Fibroblast of gingiva (primary cell): ENCODE measurements at places on chromosomes 12 and 14.

DNA sequence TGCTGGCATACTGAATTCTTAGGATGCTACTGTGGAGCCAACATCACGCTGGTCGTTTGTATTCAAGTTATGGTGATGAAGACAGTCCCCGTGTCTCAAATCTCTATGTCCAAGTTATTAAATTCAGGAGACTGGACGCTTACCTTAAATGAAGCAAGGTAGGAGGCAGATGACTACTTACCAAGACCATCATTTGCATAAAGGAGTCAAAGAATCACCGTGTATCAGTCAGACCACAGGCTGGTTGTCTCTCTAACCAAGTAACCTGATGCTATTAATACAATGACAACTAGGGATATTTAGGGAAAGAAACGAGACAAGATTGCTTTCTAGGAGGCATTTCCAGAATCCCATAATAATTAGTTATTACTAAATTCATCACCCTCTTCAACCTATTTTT, 78.1 kb upstream of the FRMD6 start:
- DNase-seq: no peak

DNA sequence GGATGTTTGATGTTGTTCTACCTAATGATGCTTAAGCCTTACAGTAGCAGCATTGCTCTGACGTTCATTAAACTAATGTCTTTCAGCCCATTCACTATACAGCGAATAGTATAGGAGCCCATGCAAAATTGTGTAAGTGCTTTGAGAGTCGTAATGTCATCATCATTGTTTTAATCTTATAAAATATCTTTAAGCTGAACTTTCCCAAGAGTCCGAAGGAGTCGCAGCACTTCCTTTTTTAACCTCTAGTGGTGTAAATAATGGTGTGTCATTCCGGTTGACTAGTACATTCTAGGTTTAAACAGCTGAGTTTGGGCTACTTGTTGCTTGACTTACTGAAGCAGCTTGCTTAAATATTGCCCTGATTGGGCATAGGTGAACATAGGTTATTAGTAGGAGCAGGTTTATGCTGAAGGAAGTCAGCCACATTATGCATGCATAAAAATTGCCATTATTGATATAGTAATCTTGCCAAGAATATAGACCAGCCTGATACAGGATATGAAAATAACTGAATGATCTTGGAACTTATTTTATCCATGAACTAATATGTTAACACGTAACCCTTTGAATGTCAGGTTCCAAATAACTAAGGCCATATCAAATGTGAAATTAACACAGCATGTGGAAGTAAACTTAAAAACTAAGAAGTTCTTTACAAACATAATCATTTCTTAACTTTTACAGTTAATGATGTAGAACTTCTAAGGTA, 2.6 kb downstream of the WNK1 start:
- DNase-seq: peak; percentile 57

GRCh38 chr12:50984586-50985298, 32.4 kb downstream of the HIGD1C start:
- DNase-seq: no peak

- peak; percentile 93 for DNase-seq
Measured at GRCh38 chr14:24368562-24369252, 723 bp downstream of the NFATC4 start.

- peak; percentile 53 for DNase-seq
Measured at GRCh38 chr12:132506328-132507160, 16.6 kb downstream of the FBRSL1 start.

- no peak for DNase-seq
Measured at GRCh38 chr14:27049701-27050100, 451.9 kb upstream of the NOVA1 start.

DNA sequence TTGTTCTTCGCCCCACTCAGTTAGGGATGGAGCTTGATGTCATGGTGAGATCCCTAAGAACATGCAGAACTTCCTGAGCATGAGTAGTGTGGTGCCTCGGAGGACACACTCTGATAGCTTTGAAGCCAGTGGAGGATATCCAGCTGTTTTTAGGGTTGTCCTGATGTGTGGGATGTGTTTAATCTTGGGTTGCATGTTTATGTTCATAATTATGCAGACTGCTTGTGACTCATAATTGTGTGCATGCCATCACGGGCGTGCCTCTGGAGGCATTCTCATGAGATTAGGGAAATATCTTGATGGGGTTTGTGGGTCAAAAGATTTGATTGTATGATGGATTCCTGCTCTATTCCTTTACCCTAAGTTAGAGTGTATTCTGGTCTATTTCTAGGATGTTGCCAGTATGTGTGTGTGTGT, 267.4 kb upstream of the PELI2 start:
- DNase-seq: peak; percentile 75

DNA sequence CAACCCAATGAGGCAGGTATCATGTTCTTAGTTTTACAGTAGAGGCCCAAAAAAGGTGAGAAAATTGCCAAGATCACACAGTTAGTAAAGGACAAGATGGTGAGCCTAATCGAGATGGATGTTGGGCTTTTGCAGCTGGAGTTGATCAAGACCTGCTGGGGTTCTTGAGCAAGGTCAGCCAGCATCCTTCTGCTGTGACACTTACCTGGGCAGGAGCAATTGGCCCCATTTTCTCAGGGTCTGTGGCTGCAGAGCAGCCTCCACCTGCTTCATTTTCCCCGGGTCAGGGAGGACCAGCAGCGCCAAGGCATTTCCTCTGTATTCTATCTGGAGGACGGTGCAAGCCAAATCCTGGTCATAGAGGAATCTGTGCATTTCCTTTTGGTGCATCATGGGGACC, 6.5 kb downstream of the SERPINA11 start:
- no peak for DNase-seq

- peak; percentile 92 for DNase-seq
Measured at GRCh38 chr14:36091096-36091495, 85.4 kb downstream of the PTCSC3 start.

DNA sequence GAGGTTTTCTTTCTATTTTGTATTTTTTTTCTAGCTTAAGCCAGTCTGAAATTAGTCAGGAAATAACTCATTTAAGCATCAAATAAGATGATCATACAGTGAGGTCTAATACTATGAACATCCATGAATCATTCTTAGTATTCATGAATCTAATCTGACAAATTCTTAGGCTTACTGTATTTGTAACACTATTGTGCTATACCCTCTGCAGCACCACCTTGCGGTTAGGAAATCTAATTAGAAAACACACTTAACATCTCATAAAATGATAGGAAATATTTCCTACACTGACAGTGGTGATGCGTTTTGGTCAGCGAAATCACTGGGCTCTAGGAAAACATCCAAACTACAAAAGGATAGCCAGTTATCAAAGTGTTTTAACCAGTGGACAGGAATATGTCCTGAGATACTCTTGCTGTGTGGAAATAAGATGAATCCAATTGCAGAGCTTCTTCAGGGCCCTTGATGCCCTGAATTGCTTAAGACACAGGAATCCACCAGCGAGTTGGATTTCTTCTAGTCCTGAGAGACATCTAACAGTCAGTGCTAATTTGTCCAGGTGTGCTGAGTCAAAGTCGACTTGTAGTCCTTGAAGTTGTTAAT, 109.3 kb upstream of the MYF6 start:
- peak; percentile 72 for DNase-seq

DNA sequence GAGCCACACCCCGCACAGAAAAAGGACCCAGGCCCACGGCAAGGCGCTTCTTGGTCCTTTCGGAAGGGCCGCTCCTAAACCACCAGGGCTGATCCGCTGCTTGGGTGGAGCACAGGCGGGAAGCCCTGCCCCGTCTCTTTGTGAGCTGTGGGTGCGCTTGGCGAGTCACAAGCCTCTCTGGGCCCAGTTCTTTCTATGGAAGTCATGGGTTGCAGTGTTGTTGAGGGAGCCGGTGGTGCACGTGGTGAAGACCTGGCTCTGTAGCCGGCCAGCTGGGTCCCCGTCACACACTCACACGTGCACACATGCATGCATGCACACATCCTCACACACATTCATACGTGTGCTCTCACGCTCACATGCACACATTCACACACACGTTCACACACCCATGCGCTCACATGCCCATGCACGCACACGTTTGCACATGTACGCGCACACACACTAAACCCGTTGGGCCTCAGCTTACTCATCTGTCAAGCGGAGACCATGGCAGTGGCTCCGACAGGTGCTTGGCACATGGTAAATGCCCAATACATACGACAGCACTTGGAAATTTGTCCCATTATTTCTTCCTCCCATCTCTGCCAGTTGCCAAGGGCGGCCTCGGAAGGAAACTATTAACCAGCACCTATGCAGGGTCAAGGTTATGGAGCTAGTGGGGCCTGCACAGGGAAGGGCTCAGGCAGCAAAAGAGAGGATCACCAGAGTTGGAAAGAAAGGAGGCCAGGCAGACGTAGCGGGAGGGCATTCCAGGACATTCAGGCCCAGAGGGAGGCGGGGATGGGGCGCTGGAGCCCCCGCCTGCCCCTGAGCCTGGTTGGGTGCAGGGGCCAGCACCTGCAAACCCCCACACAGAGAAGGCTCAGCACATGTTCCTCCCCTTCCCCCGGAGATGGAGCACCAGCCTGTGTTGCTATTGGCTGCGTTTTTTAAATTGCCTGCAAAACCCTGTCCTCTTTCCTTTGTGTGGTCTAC, 96.9 kb downstream of the SETD3 start:
- DNase-seq: no peak
